ENCODE measurements at places on chromosomes 3 and 15.

DNA sequence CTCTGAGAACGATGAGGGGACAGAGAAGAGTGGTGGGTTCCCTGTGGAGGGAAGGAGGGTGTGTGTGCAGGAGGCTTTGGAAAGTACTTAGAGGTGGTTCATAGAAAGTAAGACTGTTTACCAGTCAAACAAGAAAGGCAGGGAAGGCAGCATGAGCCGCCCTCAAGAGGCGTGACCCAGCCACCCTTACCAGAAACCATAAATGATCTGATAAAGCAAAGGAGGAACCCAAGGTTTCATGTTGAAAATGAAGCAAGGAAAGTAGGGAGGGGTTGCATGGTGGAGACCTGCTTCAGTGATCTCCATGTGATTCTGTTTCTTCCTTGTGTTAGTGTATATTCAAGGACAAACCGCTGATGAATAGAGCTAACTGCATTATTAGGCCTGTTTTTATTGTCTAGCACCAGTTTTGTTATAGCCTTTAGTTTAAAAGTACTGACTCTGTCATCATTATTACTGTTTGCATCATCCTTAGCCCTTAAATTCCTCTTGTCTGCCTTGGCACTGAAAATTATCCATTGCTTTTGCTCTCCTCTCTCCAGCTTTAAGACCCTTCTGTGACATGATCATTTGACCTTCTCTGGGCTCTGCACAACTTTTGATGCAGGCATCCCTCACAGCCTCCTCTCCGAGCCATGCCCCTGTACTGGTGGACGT, 96.1 kb downstream of the STAC start:
- no peak for DNase-seq

GRCh38 chr3:74268753-74269152, 345.7 kb downstream of the CNTN3 start:
- no peak for DNase-seq

DNA sequence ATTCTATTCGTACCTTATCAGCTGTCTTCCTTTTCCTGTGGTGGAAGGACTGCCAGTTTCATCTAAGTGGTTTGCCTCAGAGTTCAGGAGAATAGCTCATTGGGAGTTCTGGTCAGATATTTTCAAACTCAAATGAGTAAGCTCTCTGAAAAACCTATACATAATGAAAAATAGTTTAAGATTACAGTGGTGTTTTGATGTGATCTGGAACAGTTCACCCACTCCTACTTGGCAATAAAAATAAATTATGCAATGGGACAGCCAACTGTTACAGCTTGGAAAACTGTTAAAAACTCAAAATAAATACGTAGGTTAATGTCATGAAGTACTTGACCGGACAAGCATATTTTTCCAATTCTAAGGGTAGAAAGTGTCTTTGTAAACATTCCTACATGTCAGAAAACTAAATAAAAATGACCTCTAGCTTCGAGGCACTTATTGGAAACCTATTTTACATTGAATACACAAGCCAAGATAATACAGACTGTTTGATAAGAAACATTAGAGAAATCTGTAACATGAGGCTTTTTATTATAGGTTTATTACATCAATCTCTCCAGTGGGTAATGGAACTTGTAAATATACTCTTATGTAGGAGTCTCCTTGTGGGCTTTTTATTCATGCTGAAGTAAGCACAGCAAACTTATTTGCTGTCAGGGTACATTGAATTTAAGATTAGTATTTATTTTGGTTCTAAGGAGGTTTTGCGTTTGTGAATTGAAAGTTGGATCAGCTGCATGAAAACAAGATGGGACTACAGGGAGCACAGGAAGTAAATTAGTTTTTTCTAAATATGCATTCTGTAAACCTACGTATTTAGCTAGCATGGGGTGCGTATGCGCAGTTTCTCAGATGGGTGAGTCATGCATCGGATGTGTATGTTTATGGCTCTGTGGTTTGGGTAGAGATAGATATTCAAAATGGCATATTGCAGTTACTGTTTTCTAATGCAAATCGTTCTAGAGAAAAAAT, 453.1 kb downstream of the IL5RA start:
- no peak for DNase-seq

GRCh38 chr3:147620906-147621305, 211.7 kb downstream of the ZIC1 start:
- no peak for DNase-seq

GRCh38 chr3:113261626-113262303, 50.4 kb downstream of the BOC start:
- no peak for DNase-seq

DNA sequence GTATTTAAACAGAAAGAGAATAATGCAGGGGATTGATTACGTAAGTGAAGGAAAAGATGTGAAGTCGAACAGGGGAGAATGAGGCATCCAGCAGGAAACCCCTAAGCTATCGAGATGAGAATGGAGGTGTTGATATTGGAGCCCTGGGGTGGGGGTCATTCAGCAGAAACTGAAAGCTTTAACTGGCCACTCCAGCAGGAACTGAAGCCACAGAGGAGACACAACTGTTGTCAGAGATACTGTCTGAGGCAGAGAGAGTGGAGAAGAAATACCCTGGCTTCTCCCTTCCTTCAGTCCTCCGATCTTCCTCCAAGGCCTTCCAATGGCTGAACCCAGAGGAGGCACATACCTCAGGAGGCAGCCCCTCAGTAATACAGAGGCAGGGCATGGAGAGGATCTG, 152.4 kb downstream of the THRB start:
- no peak for DNase-seq

DNA sequence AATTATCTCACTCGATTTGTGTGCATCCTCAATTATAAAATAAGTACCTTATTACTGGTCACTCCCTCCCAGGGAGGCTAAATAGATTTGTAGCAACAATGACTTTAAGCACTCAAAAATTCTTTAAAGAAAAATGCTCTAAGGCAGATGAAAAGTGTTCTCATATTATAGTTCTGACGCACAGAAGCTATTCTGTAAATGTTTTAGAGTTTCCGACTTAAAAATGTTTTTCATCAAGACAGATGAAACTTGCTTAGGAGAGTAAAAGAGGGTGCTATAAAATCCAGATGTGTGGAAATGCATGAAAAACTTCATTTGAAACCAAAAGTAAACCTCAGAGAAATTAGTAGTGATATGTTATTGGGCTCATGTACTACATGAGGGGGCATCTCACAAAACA, 398.4 kb upstream of the KCNMB2 start:
- DNase-seq = no peak

Measured in activated CD8-positive, alpha-beta memory T cell treated with anti-CD3 and anti-CD28 coated beads for 1 hour (primary cell).